GM19239 (cell line): ENCODE measurements at places on chromosomes 2 and 18.

DNA sequence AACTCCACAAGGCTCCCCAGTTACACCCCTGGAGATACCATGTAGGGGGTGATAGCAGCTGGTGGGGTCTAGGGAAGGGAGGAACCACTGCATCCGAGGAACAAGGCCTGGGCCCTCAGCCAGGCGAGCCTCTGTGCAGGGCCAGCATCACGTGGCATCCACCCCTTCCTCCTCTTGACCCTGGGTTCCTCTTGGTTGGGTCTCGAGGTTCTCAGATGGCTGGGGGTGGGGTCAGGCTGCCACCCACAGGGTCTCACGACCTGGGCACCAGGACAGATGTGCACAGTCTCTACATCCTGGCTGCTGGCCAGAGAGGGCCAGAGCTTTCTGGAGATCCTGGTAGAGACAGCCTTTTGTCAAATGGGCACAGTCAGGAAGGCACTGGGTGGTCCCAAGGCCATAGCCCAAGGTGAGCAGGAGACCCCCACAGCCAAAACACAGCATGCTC, 10.4 kb downstream of the HS6ST1 start:
- DNase-seq: no peak

DNA sequence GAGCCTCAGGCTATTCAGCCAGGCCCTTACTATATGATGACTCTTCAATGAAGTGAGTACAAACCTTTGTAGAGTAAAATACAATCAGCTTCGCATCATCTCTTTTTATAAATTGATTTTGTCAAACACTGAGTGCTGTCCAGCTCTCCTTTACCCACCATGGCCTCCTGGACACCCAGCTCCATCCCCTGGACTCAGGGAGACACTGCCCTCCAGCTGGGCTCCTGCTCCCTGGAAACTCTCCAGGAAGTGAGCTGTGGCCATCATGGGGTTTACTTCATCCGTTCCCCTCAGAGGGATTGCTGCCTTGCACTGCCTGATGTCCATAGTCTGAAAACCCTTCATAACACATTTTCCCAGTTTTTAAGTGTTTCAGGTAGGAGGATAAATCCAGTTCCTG, 82.5 kb upstream of the XIRP2 start:
- no peak for DNase-seq

GRCh38 chr2:100988630-100989417, 13.3 kb upstream of the RPL31 start:
- no peak for DNase-seq

DNA sequence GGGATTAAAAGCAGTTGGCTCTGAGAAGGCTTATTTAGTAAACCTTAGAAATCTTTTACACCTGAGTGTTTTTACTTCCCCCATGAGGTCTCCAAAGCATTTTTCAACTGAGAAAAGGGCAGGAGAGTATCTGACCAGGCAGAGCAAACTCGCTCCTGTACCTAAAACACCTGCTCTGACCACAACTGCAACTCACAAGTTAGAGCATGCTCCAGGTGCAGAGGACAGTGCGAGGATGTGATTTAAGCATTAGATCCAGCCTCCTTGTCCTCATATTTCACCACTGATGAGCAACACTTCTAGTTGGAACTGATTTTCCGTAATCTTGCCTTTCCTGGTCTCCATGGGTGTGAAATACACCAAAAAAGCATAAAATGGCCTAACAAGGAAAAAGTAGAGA, 34.5 kb upstream of the TBC1D8 start:
- DNase-seq: no peak

DNA sequence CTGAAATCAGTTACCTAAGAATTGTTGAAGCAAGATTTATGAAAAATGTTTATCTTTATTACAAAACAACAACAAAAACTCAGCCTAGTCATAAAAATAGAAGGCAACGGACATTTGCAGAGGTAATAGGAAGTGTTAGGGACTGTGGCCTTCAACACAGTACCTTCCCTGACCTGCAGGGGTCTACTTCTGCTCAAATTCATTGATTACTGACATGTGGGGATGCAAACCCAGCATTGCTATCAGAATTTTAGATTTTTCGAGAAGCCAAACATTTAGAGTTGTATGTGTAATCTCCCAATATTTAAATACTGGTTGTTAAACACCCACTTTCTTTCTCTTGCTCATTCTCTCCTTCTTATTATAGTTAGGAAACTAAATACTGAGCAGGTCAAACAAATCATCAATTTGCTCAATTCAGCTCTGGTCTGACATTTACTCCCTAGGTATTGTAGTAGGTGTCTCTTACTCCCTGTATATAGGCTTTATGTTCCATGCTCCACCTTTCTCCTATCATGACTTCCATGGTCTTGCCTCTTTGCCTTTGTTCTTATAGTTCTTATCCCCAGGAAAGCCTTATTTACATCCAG, 198.5 kb downstream of the UBE2E3 start:
- DNase-seq: no peak

DNA sequence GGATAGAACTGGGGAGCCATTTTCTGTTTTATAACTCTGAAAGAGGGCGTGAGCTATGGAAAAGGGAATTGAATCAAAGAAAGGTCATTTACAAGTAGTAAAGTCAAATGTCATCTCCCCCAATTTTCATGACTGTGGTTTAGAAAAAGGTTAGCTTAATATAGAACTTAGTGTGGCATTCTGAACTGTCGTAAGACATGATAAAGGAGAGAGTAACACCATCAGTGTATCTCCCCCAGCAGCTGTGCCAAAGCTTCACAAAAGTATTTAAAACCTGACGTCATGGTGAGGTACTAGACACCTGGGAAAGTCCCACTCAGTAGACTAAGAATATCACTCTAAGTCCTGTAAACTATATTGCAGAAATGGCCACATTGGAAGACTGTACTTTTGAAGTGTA, 5.8 kb upstream of the IKZF2 start:
- no peak for DNase-seq

GRCh38 chr18:12921178-12921577, 26.6 kb upstream of the SEH1L start:
- DNase-seq: no peak

DNA sequence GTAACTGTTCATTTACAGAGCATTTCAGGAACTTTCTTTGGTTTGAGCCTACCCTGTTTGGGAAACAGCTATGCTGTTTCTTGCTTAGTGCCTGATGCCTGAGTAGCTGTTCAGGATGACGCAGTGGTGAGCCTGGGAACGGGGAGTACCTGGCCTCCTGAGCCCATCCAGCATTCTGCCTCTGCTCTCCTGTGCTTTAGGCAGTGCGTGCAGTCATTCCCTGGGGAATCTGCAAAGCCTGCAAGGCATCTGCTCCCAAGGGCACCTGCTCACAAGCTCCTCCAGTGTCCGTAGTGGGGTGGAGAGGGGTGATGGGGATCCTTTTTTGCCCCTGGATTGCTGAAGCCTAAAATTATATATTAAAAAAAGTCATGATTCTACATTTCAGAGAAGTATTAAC, 68.8 kb downstream of the RAPGEF4 start:
- DNase-seq: no peak

GRCh38 chr2:45804987-45805755, 153.7 kb downstream of the PRKCE start:
- DNase-seq: no peak

DNA sequence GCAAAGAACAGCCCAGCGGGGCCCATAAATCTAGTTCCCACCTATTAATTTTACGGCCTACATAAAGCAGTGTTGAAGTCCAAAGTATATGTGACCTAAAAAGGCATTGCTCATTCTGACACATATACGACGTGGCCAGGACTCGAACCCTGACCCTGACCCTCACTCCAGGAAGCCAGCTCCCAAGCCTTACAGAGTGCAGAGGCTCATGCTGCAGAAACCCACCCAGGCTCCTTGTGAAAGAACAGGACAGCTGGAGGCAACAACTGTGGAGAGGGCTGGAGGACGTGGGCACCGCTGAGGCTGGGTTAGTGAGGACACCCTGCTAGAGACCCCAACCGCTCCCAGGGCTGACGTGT, 221.6 kb downstream of the CYP26B1 start:
- DNase-seq: no peak

GRCh38 chr2:74223941-74224770, 25.7 kb downstream of the MTHFD2 start:
- no peak for DNase-seq

- no peak for DNase-seq
These were observed 404.6 kb downstream of the ARHGAP15 start for GRCh38 chr2:143533846-143534245.

- DNase-seq: no peak
These were observed 6.8 kb upstream of the PLB1 start for GRCh38 chr2:28488858-28489575.

DNA sequence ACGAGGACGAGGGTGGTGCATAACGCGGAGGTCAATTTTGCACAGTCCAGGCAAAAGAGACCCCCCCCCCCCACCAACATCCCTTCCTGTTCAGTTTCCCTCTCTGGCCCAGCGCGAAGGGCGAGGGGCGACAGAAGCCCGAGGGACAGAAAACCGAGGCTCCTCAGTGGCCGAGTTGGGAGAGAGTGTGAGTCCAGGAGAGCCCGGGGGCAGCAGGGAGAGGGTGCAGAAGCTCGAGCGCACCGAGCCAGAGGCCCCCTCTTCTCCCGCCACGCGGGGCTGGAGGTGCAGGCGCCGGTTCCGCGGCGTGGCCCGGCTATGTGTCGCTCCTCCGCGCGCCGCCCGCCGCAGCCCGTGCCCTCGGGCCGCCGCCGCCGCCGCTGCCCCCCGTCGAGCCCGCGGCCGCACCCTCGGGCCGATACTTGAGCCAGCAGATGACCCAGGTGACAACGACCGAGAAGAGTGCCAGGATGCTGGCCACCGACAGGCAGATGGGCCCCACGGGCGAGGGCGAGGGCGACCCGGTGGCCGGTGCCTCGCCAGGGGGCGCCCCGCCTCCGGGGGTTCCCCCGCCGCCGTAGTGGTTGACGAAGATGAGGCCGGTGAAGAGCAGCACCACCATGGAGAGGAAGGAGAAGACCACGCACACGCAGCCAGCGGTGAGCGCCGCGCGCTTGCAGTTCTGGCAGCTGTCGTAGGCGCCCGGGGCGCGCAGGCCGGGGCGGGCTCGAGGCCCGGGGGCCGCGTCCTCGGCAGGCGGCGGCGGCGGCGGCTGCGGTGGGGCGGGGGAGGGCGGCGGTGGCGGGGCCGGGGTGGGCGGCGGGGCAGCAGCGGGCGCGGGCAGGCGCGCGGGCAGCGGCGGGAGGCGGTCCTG, 20.2 kb upstream of the PAX3 start:
- DNase-seq: peak; percentile 54

DNA sequence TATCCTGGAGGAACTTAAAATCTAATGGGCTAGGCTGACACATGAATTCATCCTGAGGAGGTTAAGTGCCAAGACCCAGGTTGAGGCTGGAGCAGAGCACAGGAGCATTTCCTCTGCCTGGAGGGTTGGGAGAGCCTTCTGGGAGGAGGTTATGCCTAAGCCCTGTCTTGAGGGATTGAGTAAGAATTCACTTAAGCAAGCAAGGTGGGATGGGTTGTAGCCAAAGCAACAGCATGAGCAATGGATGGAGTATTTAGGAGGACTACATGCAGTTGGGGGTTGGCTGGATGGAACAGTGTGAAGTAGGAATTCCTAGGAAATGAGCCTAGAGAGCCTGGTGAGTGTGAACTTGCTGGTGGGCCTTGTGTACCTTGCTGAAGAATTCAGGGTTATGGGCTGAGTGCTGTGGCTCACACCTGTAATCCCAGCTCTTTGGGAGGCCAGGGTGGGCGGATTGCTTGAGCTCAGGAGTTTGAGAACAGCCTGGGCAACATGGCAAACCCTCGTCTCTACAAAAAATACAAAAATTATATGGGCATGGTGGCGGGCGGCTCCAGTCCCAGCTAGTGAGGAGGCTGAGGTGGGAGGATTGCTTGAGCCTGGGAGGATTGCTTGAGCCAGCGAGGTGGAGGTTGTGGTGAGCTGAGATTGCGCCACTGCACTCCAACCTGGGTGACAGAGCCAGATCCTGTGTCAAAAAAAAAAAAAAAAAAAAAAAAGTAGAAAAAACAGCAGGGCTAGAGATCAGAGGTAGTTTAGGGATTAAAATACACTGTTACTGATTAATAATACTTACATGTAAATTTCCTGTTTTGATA, 22.2 kb downstream of the TANC1 start:
- no peak for DNase-seq
